ENCODE measurements at places on chromosomes 3 and 15. TPM values are rescaled to one million over a fixed set of nuclear protein-coding genes. Genes with fewer than 3 reads are reported as not detected.

DNA sequence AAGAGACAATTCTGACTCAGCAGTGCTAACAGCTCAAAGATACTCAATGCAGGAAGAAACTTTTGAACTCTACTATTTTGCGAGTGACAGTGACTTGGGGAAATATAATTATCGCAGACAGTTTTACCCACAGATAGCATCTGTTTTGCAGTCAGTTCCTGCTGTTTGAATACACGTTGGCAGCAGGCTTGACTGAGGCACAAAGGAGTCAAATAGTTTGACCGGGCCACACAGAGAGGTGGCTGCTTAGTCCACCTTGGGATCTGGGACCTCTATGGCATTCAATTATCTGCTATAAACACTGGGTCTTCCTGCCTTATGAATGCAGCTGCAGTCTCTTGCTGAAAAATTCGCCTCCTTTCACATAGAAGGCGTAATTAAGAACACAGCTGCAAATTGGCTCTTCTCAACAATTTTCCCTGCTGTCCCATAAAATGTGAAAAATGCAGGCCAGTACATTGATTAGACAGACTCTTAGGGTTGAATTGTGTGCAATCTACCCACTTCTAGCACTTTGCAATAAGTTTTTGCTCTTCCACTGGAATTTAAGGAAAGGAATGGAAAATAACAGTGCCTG, 56.5 kb downstream of the OTOL1 start:
- no peak for DNase-seq

- no peak for DNase-seq
Measured at GRCh38 chr3:113552851-113553250, 20.5 kb downstream of the SIDT1 start.

GRCh38 chr3:69542805-69543429, 157.0 kb upstream of the FRMD4B start:
- DNase-seq, result no peak

The CCDC13 gene
- 2.2 TPM for total RNA-seq

The HRG gene
- not detected for total RNA-seq

DNA sequence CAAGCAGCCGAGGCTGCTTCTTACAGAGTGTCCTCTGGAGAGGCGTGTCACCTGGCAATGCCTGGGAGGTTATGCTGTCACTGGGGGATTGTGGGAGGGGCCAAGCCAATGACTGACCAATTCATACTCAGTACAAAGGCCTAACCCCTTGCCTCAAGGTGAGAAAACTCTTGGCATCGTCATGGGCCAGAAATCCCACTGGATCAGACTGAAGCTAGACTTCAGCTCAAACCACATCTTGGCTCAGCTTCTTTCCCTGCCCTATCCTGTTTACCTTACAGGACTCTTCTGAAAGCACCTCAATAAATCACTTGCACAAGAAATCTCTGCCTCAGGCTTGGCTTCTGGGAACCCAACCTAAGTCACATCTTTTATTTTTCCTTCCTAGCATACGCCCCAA, 9.5 kb downstream of the ANAPC13 start:
- no peak for DNase-seq

The CPLX3 gene
- total RNA-seq, result not detected

- DNase-seq, result no peak
Measured at GRCh38 chr3:143380449-143380848, 260.9 kb downstream of the CHST2 start.

GRCh38 chr3:122397201-122397600, 13.2 kb downstream of the FAM162A start:
- DNase-seq, result no peak

DNA sequence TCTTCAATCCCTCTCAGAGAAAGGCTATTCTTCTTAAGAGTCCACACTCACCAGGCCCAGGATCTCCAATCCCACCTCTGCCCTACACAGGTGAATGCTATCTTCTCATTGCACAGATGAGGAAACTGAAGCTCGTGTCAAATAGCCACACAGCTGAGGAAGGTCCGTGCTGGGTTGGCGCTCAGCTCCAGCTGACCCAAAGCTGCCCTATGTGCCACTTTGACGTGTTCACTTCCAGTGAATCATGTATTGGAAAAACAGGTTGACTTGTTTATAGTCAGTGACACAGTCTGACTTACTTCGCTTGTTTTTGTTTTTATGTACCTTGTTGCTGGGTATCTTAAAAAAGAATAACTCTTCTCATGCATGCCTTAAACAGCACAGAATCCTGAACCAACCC, 32.4 kb upstream of the ALDH1A3 start:
- DNase-seq, result no peak

- DNase-seq, result no peak
Measured at GRCh38 chr3:99950921-99951320, 133.3 kb downstream of the CMSS1 start.

DNA sequence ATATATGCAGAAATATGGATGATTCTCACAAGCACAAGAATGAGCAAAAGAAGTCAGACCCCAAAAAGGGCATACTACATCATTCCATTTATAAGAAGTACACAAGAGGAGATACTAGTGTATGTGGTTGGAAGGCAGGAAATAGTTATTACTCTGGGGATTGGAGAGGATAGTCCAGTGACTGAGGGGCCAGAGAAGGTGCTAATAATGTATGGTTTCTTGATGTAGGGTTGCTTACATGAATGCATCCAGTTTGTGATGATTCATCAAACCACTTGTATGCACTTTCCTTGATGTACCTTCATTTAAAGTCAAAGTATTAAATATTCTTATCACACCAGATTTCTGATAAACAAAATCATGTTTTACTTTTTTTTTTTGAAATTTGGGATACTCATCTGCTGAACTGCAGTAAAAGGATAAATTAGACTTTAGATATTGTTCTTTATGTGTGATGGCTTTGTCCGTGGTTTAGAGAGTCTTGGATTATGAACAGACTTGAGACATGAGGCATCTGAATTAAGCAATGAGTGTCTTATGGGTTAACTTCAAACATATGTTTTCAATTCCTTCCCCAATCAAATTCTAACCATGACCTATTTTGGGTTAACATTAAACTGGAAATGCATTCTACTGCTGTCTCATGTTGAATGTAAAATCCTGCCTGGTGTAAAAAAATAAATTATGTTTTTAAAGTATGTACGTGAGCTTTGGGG, 171.2 kb downstream of the SEMA6D start:
- DNase-seq, result no peak

Measured in omental fat pad (tissue), 4 donors.